ENCODE measurements at places on chromosomes 12 and 14. TPM values are rescaled to one million over a fixed set of nuclear protein-coding genes. Genes with fewer than 3 reads are reported as not detected.

Gene KCNK13
- not detected for total RNA-seq

DNA sequence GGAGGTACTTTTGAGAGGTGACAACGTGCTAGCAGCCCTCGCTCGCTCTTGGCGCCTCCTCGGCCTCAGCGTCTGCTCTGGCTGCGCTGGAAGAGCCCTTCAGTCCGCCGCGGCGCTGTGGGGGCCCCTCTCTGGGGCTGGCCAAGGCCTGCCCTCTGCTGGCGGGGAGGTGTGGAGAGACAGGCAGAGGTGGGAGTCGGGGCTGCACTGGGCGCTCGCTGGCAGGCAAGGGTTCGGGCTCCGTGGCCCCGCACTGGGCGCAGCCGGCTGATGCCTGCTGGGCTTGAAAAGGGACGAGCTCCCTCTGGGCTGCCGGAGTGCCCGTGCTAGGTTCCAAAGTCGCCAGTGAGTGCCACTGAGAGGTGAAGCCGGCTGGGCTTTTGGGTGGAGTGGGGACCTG lies 580.0 kb downstream of the DIO2 start:
- H3K4me3 ChIP-seq = no peak overlapping the region
- no peaks in the 10 kb centered on the region for H3K36me3 ChIP-seq

- H3K4me1 ChIP-seq = no peaks in the 10 kb centered on the region
- no peaks in the 10 kb centered on the region for H3K36me3 ChIP-seq
- H3K27ac ChIP-seq = no peak overlapping the region
- no peaks in the 10 kb centered on the region for H3K27me3 ChIP-seq
- H3K4me3 ChIP-seq = no peak overlapping the region
- DNase-seq = peak; percentile 15
These were observed 144.7 kb downstream of the ALX1 start for GRCh38 chr12:85424581-85425348.

- H3K4me3 ChIP-seq = peak overlapping the region; percentile 45
- H3K4me1 ChIP-seq = peaks cover 19% of the 10 kb centered on the region
- DNase-seq = no peak
- peak overlapping the region; percentile 50 for H3K27ac ChIP-seq
- H3K27me3 ChIP-seq = no peaks in the 10 kb centered on the region
These were observed 3.2 kb downstream of the KDM2B start for GRCh38 chr12:121577443-121578180.

Gene SETD1B
- 15.5 TPM for total RNA-seq

Gene RASSF8
- not detected for total RNA-seq

DNA sequence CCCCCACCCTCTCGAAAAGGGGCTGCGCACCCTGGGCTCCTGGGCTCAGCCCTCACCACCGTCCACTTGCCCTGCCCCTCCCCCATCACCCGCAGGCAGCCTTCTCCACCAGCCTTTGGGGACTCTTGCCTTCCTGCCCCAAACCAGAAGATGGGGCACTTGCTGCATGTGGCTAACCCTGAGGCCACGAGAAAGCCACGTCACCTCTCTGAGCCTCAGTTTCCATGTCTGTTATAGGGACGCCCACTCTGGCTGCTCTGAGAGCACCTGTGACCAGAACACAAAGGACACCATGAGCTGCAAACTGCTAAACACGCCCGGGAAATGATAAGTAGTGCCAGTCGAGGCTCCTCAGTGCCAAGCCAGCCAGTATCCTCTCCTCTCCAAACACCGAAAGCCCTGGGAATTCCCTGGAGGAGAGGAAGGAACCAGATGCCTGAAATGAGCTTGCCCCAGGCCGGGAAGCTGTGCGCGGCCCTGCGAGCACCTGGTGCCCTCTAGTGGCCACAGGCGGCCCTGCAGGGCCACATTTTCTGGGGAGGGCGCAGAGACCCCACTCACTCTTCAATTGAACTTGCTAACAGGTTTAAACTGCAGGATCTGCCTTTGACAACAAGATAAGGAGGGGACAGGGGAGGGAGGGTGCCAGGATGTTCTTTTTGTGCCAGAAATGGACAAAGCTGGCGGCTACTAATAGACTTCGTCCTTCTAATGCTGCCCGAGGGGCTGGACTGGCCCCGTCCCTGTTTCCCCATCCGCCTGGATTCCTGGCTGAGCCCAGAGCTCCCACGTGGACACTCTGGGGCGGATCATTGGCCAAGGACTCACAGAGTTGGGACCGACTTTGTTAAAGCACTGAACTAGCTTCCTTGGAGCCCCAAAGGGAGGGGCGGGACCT lies 10.2 kb upstream of the SERPINA9 start:
- H3K27ac ChIP-seq = no peak overlapping the region
- H3K27me3 ChIP-seq = no peaks in the 10 kb centered on the region
- peaks cover 10% of the 10 kb centered on the region for H3K4me1 ChIP-seq
- DNase-seq = no peak
- H3K4me3 ChIP-seq = no peak overlapping the region

- peaks cover 4% of the 10 kb centered on the region for H3K36me3 ChIP-seq
- no peak overlapping the region for H3K27ac ChIP-seq
- no peaks in the 10 kb centered on the region for H3K27me3 ChIP-seq
- no peak overlapping the region for H3K4me3 ChIP-seq
- peaks cover 5% of the 10 kb centered on the region for H3K4me1 ChIP-seq
- peak; percentile 55 for DNase-seq
These were observed 65.0 kb downstream of the SETD3 start for GRCh38 chr14:99415496-99416281.

GRCh38 chr12:12518919-12519318 lies 43.7 kb downstream of the DUSP16 start:
- no peak overlapping the region for H3K4me3 ChIP-seq
- H3K36me3 ChIP-seq = peaks cover 6% of the 10 kb centered on the region
- H3K27ac ChIP-seq = no peak overlapping the region

DNA sequence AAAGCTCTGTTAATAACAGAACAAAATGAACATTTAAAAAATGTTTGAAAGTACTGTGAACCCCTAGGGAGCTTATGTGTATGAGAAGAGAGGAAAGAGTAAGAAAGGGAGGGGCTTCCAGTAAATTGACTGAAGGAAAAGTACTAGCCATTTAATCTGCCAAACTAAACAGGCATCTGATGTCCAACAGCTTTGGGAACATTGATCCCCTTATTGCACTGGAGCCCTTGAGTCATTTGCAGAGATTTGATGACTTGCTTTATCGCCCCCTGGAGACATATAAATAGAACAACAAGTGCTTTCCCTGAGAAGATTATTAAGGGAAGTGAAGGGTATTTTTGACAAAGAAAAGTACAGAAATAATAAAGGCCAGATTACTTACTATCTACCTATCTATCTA lies 319.3 kb upstream of the NOVA1 start:
- H3K27me3 ChIP-seq = no peaks in the 10 kb centered on the region
- no peak for DNase-seq
- H3K4me3 ChIP-seq = no peak overlapping the region
- H3K27ac ChIP-seq = no peak overlapping the region
- no peaks in the 10 kb centered on the region for H3K36me3 ChIP-seq

DNA sequence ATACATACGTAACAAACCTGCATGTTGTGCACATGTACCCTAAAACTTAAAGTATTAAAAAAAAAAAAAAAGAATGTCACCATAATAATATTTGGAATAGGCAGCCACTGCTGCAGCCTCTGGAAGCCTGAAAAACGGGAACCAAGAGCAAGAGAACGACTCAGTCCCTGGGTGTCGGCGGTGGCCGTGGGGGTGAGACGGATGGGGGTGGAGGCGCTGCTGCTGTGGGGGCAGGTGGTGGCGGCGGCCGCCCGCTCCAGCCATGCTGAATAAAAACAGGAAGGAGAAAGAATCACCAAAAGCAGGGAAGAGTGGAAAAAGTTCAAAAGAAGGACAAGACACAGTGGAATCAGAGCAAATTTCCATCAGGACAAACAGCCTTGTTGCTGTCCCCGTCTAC lies 46.9 kb downstream of the ZFYVE21 start:
- no peak overlapping the region for H3K4me3 ChIP-seq
- no peaks in the 10 kb centered on the region for H3K27me3 ChIP-seq
- H3K27ac ChIP-seq = no peak overlapping the region
- no peak for DNase-seq

- no peaks in the 10 kb centered on the region for H3K4me1 ChIP-seq
- DNase-seq = no peak
- peaks cover 9% of the 10 kb centered on the region for H3K36me3 ChIP-seq
- H3K4me3 ChIP-seq = no peak overlapping the region
- no peak overlapping the region for H3K27ac ChIP-seq
- no peaks in the 10 kb centered on the region for H3K27me3 ChIP-seq
These were observed 80.6 kb downstream of the PRKAB1 start for GRCh38 chr12:119748497-119748896.

DNA sequence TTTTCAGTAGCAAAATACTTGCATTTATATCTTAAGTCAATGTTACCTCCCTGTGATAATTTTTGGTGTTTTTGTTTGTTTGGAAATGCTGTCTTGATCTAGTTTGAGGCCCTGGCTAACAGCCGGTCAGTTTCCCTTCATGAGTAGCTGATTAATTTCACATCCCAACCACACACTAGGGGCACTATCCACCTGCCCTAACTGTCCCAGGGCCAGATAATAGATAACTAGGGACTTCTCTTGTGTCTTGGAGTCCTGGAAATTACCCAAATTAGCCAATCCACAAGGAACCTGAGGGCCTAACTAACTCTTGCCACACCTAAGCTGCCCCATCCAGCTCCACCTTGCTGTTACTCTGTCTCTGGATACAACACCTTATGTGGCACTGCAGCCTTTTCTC lies 399.9 kb downstream of the FOXG1 start:
- no peaks in the 10 kb centered on the region for H3K4me1 ChIP-seq
- H3K36me3 ChIP-seq = no peaks in the 10 kb centered on the region
- H3K27me3 ChIP-seq = no peaks in the 10 kb centered on the region

DNA sequence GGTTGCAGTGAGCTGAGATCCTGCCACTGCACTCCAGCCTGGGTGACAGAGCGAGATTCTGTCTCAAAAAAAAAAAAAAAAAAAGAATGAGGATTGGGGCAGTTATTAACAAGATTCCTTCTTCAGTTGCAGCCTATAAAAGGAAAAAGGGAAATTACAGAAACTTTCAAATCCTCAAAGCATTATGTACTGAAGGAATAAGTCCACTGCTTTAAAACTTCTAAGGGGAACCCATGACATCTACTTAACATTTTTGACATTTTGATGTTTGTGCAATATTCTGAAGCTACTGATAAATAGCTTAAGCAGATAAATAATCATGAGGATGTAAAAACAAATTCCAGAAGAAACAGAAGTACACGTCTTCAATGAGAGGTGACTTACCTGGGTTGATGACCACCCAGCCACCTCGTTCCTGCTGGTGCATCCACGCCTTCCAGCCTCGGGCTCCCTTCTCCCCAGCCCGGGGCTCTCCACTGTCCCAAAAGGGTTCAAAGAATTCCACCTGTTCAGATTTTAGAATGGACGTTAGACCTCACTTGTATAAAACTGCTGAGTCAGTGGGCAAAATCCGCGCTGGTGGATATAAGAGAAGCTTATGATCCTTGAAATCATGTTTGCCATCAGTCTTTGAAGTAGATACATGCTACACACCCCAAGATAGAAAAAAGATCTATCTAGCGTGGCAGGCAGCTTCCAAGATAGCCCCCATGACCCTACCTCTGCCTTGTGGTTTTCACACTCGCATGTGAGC lies 33.7 kb downstream of the NRDE2 start:
- no peaks in the 10 kb centered on the region for H3K27me3 ChIP-seq
- no peak overlapping the region for H3K27ac ChIP-seq
- no peak for DNase-seq
- no peak overlapping the region for H3K4me3 ChIP-seq

- H3K4me1 ChIP-seq = peaks cover 10% of the 10 kb centered on the region
- H3K36me3 ChIP-seq = no peaks in the 10 kb centered on the region
- no peak for DNase-seq
- no peak overlapping the region for H3K4me3 ChIP-seq
- no peak overlapping the region for H3K27ac ChIP-seq
- H3K27me3 ChIP-seq = peaks cover 7% of the 10 kb centered on the region
These were observed 6.6 kb downstream of the PTHLH start for GRCh38 chr12:27965966-27966365.

DNA sequence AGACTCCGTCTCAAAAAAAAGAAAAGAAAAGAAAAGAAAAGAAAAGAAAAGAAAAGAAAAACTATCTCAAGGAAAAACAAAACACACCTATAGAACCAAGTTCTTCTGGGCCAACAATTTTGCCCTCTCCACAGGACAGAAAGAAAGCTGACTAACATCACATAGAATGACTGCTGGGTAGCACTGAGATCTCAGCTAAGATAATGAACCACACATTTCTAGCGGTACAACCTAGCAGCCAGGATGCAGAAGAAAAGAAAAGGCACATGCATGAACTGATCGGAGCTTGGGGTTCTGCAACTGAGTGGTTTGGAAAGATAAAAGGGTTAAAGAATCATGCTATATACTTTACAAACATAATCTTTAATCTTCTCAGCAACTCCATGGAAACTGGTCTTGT lies 19.5 kb downstream of the TMED10 start:
- peaks cover 14% of the 10 kb centered on the region for H3K4me1 ChIP-seq
- no peak overlapping the region for H3K27ac ChIP-seq
- DNase-seq = no peak

Gene TMEM30B
- total RNA-seq = 0.10 TPM

Gene B4GALNT1
- 0.38 TPM for total RNA-seq
